ENCODE measurements at places on chromosomes 1 and 21. TPM values are rescaled to one million over a fixed set of nuclear protein-coding genes. Genes with fewer than 3 reads are reported as not detected.

DNA sequence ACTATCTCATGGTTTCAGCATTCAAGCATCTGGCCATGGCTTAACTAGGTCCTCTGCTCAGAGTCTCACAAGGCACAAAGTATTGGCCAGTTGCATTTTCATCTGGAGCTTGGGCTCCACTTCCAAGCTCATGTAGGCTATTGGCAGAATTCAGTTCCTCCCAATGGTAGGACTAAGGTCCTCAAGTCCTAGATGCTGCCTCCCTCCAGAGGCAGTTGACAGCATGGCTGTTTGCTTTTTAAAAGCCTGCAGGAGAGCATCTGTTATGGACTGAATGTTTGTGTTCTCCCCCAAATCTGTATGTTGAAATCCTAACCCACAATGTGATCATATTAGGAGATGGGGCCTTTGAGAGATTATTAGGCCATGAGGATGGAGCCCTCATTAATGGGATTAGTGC lies 38.0 kb upstream of the HLX start:
- no peak for DNase-seq

- DNase-seq = no peak
Measured at GRCh38 chr1:55703726-55704363, 488.7 kb upstream of the USP24 start.

GRCh38 chr1:154490317-154490716 lies 11.7 kb upstream of the TDRD10 start:
- no peak for DNase-seq

- no peak for DNase-seq
Measured at GRCh38 chr1:40802742-40803113, 19.1 kb downstream of the KCNQ4 start.

GRCh38 chr1:15213341-15213821 lies 33.6 kb upstream of the FHAD1 start:
- DNase-seq = no peak

- DNase-seq = no peak
Measured at GRCh38 chr1:226268421-226269124, 40.4 kb downstream of the LIN9 start.

- no peak for DNase-seq
Measured at GRCh38 chr1:52571783-52572182, 18.9 kb upstream of the TUT4 start.

DNA sequence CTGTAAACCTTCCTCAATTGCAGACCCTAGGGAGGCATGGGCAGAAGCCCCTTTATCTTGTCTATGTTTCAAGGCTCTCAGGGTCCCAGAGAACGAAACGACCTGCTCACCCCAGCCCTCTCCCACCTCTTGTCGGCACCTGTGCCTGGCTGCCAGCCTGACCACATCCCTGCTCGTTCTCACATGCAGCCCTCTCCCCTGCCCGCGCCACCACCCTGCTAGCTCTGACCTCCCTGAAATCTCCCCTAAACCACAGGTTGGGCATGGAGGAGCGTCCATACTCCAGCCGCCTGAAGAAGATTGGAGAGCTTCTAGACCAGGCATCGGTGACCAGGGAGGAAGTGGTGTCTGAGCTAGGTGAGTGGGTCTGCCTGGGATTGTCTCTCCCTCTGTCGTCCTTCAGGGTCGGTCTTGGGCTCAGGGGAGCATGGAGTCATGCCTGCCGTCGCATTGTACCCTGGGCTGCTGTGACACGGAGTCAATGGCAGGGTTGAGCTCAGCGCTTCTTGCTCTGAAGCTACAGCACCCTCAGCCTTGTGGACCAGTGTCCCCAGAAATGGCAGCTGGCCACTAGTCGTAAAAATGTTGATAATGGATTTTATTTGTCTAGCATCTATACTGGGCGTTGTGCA lies 3.6 kb downstream of the ADPRS start:
- DNase-seq = no peak

- DNase-seq = no peak
Measured at GRCh38 chr1:199545780-199546179, 481.7 kb upstream of the NR5A2 start.

- DNase-seq = no peak
Measured at GRCh38 chr1:165854101-165854845, 26.9 kb downstream of the UCK2 start.

The RORC gene
- 14.5 TPM for total RNA-seq

The PADI1 gene
- 0.86 TPM for total RNA-seq

DNA sequence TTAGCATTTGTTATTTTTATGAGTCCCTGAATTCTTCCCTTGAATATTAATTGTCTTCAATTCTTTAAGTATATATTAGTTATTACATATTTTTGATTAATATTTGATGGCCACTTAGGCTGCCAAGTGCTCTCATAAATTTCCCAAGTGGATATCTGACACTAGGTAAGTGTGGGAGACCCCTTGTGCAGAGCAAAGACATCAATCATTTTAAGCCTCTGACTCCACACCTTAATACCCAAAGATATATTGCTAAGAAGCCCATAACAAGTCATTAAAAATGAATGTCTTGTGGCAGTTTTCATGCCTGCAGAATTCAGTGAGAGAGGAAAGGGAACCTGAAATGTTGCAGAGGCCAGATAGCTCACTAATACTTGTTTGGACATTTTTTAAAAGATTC lies 58.4 kb upstream of the PROX1 start:
- no peak for DNase-seq

GRCh38 chr1:234398849-234399381 lies 25.7 kb downstream of the COA6 start:
- no peak for DNase-seq

DNA sequence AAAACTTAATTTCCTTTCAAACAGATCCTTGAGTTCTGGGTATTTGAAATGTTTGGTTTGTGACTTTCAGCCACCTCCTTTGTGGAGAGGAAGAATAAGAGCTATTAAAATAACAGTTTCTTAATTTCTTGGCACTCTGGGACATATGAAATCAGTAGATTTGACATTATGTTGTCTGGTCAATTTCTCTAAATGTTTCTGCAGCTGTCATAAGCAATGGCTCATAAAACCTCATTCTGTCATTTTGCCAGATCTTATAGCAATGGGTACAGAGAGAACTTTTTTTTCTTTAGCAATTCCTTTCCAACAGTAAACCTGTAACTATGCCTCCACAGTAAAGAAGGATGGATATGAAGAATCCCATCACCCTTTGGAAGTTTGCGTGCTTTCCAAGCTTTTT lies 52.6 kb downstream of the LAMC1 start:
- DNase-seq = no peak

The FNBP1L gene
- 53.2 TPM for total RNA-seq

DNA sequence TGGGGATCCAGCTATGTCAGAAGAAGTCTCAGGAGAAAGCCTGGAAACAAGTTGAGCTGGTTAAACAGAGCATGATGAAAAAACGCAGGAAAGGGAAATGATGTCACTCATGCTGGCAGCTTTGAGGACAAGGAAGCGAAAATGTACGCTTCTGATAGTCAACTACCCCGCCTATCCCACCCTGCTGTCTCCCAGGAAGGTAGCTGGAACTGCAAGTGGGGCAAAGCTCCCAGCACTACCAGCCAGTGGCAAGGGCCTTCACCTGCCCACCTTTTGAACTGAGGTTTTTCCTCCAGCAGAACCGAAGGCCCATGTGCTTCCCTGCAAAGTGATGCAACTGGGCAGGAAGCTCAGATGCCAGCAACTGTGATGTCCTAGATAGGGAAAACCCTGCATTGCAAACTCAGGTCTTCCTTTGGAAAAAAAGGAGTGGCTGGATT lies 6.3 kb upstream of the IL20 start:
- DNase-seq = no peak

DNA sequence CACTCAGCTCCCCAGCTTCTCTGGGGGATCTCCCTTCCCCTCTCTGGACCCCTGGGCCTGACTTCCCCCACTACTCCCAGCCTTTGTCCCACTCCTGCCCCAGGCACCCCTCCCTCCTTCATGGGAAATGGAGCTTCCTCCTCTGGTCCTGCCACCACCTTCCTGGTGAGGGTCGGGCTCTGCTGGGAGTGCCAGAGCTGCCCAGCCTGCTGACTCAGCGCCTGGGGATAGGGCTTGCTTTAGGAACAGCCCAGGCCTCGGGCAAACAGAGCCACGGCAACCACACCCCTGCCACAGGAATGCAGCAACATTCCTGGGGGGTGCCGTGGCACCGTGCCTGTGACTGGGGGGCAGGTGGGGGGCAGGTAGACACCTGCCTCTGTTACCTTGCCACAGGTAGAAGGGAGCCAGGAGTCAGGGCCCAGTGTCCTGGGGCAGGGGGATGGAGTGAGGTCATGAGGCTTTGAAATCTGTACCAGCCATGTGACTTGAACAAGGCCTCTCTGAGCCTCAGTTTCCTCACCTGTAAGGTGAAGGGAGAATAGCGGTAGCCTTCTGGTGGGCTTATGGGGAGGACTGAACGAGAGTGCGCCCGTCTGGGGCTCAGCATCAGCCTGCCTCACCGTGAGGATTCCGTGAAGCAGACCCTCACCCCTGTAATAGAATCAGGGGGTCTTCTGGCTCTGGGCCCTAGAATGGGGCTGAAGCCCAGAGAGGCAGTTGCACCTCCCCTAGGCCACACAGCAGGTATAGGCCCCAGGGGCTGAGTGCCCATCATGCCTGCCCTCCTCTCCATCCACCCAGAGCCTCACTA lies 17.8 kb upstream of the EPHA2 start:
- DNase-seq = peak; percentile 92

The IL22RA1 gene
- total RNA-seq = 0.21 TPM

The RCAN1 gene
- 22.8 TPM for total RNA-seq

The GREM2 gene
- total RNA-seq = 1.6 TPM

- DNase-seq = no peak
Measured at GRCh38 chr1:231969076-231969475, 342.5 kb downstream of the DISC1 start.

DNA sequence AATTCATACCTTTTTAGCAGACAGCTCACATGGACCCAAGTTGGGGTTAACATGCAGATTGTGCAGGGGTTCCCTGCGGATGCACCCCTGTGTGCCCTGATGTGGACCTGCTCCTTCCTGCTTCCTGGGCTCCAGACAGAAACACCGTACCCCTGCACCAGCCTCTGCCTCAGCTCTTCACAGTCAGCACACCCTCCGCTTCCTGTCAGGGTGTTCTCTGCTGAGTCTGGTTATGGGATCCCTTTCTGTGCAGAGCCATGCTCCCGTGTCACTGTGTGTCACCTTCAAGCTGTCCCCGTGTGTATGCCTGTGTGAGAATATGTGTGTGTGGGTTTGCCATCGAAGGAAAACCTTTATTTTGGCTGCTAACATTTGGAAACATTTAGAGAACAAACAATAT lies 48.7 kb upstream of the KCNJ15 start:
- no peak for DNase-seq

The PEX19 gene
- 102 TPM for total RNA-seq

DNA sequence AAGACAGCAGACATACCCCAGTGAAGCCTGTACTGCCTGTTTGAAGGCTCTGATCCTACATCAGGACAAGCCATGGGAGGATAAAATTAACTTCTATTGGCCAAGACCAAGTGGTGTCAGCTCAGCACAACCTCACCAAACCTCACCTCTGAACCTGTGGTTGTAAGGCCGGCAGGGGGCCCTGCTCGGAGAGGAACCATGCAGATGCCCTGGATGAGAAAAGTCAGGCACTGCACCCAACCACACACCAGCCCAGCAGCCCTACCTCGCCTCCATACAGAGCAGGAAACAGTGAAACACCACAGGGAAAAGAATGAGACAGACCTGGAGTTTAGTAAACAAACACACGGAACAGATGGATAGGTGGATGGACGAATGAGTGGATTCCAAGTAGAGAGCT lies 70.0 kb upstream of the PAX7 start:
- no peak for DNase-seq

- no peak for DNase-seq
Measured at GRCh38 chr1:16073490-16074119, at the start of gene FAM131C. FAM131C (minus strand) TSS chr1:16073651; CDS start chr1:16073442, 209 bp downstream.

The GBP3 gene
- total RNA-seq = 79.7 TPM

- no peak for DNase-seq
Measured at GRCh38 chr1:247295274-247295684, 36.4 kb downstream of the ZNF496 start.

- no peak for DNase-seq
Measured at GRCh38 chr1:20373286-20373685, 82.6 kb downstream of the VWA5B1 start.

The KIAA0319L gene
- 74.6 TPM for total RNA-seq

DNA sequence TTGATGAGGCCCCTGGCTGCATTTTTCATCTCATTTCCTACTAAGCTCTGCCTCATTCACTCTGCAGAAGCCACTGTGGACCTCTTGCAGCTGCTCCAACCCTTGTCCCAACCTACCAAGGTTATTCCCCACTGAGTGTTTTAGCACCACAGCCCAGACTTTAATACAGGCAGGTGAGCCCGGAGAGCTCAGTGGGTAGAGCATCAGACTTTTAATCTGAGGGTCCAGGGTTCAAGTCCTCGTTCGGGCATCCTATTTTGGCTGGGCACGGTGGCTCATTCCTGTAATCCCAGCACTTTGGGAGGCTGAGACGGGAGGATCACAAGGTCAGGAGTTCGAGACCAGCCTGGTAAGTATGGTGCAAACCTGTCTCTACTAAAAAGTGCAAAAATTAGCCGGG lies 18.1 kb upstream of the BLACAT1 start:
- DNase-seq = no peak

GRCh38 chr1:171985639-171986038 lies 144.3 kb downstream of the DNM3 start:
- DNase-seq = no peak

The RFX5 gene
- total RNA-seq = 32.5 TPM

DNA sequence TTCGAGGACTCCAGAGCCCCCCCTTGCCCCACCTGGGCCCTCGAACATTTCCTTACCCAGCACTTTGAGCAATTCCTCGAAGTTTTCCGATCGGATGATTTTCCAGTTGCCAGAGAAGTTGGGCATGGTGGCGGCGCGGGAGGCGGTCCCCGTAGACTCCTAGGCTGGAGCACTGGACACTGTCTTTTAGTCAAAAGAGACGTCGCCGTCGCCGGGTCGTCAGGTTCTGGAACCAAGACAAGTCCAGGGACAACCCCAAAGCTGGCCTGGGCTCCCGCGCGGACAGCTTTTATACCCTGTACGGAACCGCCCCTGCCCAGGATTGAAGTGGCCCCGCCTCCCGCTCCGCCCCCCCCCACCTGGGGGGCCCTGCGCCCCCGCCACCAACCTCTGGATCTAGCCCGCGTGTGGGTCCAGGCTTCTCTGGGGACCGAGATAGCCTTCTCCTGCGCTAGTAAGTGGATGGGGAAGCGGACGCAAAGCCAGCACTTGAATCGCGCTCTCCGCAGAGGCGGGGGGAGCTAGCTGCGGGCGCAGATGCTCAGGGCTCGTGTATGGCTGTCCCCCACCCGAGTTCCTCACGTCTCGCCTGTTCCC lies at the start of gene CRABP2:
CRABP2 (minus strand) TSS at position 263 of the 597 bp plus-strand sequence; CDS start at position 126, 137 bp downstream.
- peak; percentile 62 for DNase-seq

DNA sequence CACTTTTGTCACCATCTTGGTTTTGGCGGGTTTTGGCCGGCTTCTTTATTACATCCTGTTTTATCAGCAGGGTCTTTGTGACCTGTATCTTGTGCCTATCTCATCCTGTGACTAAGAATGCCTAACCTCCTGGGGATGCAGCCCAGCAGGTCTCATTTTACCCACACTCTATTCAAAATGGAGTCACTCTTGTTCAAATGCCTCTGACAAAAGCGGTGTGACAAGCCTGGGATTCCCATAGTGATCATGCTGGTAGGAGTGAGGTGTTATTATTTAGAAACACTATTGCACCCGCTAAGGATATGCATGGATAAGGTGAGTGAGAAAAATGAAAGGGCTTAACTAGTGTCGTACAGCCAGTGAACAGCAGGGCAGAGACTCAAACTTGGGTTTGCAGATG lies 111.7 kb upstream of the COA6 start:
- no peak for DNase-seq

All from ureter (tissue), 1 donor.